ENCODE measurements at places on chromosomes 6 and 20.
A peak's percentile ranks its signal among the peaks of the same experiment; 100 is the strongest.

GRCh38 chr6:105215506-105215905, 35.7 kb upstream of the POPDC3 start:
- DNase-seq: no peak

GRCh38 chr6:45187836-45188235, 140.3 kb upstream of the RUNX2 start:
- DNase-seq: no peak

- DNase-seq: no peak
These were observed 143.1 kb downstream of the EDN3 start for GRCh38 chr20:59443550-59443949.

- DNase-seq: no peak
These were observed 23.8 kb upstream of the FBXO9 start for GRCh38 chr6:53041356-53041755.

DNA sequence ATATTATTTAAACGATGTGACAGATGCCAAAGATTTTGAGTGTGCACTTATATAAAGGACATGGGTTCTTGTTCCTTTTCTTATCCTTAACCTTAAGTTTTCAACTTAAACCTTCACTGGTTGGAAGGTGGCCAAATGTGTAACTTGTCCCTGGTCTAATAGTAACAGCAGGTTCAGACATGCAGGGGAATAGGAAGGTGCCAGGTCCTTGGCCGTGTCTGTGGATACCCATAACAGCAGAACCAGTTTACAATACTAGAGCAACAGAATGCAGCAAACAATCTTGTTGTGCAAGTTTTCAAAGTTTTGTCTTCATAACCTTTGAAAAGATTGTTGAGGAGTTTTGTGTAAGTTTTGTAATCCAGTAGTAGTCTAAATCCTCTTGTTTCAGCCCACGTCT, 4.4 kb downstream of the MYB start:
- no peak for DNase-seq

- no peak for DNase-seq
These were observed 15.1 kb upstream of the MYT1 start for GRCh38 chr20:64149141-64149540.

GRCh38 chr6:113015249-113015648, 668.1 kb downstream of the RFPL4B start:
- DNase-seq: no peak

GRCh38 chr6:7911345-7911725, 747 bp upstream of the TXNDC5 start:
- no peak for DNase-seq

- DNase-seq: no peak
These were observed 136.2 kb upstream of the INSM1 start for GRCh38 chr20:20231528-20232298.

DNA sequence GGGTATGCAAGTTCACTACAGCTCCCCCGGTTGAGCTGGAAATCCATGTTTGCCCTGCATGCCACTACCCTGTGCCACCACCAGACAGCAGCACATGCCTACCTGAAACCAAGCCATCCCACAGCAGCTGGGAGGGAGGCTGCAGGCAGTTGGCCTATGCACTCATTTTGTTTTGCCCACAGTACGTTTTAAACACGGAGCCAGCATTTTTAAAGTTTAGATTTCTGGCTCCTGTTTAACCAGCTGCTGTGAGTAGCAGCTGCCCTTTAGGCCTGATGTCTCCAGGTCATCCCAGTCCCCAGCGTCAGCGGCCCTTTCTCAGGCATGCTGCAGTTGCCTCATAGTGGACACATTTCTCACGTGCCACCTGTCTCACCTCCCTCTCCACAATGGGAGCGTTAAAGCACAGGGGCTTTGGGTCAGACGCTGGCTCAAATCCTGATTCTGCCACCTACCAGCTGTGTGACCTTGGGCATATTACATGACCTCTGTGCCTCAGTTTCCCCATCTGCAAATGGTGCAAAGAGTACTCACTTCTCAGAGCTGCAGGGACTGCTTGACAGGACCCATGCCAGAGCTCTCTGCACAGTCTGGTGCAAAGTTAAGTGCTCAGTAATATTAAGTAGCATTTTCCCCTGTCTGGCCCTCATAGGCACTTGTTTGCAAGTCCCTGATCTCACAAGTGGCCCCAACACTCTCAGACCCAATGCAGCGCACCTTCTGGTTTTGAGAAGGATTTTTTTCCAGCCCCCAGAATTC, 8.2 kb upstream of the UBE2V1 start:
- peak; percentile 66 for DNase-seq

GRCh38 chr6:168221000-168221399, 98.6 kb downstream of the DACT2 start:
- DNase-seq: no peak

DNA sequence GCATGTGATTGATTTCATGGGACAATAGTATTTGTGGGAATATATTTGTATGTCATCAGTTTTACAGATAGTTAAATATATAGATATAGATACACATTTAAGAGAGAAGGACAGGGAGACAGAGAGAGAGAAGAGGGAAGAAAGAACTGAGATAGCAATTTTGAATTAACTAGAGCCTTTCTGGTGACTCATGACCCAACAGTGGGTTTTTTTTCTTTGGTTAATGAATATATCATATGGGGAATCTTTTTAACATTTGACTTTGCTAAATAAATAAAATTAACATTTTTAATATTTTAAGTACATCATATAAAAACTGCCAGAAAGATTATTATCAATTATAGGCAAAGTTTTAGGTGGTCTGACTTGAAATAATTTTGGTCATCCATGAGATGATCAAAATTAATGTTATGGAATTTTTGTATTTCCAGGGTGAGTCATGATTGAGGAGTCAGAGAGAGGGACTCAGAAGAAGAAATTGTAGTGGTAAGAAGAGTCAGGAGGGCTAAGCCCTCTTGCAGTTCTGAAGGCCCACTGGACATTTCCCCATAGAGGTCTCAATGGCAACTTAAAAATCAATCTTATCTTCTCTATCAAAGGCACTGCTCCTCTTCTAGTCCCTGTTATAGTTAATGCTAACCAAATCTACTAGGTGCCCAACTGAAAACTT, 508.1 kb upstream of the MAP3K7 start:
- DNase-seq: no peak

DNA sequence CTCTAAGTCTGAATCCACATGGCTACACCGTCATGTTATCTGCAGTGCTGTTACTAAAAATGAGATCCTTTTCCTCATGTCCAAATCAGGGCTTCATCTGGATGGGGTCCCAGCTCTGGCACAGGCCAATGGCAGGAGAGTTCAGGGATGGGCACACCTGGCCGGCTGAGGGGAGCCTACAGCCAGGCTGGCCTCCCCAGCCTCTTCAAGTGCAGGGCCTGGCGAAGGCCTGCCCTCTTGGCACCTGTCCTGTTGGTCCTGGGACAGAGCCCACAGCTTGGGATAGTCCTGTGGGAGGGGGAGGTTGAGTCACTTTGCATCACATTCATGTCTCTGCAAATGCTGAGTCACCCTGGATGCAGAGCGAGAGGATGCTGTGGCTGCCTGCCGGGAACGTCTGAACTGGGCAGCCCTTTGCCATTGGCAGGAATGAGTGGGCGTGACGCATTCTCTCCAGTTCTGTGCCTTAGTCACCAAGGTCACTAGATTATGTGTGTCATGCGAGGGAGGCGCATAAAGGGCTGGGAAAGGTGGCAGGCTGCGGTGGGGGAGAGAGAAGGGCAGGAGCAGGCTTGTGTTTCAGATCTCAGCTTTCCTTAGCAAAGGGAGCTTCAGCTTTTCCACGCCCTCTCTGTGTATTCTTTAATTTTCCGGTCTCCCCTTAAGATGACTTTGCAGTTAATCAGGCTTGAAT, 223.2 kb upstream of the ECI2 start:
- DNase-seq: no peak

- DNase-seq: no peak
These were observed 13.7 kb upstream of the TMX4 start for GRCh38 chr20:8033151-8033841.

DNA sequence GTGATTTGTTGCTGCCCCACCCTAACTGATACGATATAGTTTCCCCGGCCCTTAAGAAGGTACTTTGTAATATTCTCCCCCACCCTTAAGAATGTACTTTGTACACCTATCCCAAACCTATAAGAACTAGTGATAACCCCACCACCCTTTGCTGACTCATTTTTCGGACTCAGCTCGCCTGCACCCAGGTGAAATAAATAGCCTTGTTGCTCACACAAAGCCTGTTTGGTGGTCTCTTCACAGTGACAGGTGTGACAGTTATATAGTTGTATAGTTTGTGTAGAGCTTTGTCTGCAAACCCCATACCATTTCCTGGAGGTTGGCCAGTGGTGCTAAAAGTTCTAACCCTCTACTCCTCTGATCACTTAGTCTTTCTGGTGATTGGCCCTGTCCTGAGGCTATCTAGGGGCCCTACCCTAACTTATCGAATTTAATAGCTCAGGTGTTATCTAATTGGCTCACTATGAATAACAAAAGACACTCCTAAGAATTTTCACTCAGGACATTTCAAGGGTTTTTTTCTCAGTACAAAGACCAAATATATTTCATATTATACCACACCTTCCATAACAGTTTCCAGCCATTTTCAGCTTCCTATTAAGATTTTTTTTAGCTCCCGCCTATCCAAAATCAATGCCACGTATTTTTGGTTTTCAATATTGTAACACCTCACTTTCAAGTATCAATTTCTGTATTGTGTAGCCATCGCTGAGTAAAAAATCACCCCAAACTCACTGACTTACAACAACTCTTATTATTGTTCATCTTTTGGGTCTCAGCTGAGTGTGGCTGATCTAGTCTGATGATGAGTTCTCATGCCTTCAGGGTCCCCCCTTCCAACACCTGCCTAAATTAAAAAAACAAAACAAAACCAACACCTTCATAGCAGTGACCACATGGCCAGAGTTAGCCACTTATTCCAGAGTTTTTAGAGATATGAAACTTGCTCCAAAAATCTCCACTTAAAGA, 9.8 kb upstream of the BTN1A1 start:
- no peak for DNase-seq

Data from GM12865 (cell line).